GM12878 (cell line): ENCODE measurements at places on chromosomes 2 and 18. TPM values are rescaled to one million over a fixed set of nuclear protein-coding genes. Genes with fewer than 3 reads are reported as not detected.

DNA sequence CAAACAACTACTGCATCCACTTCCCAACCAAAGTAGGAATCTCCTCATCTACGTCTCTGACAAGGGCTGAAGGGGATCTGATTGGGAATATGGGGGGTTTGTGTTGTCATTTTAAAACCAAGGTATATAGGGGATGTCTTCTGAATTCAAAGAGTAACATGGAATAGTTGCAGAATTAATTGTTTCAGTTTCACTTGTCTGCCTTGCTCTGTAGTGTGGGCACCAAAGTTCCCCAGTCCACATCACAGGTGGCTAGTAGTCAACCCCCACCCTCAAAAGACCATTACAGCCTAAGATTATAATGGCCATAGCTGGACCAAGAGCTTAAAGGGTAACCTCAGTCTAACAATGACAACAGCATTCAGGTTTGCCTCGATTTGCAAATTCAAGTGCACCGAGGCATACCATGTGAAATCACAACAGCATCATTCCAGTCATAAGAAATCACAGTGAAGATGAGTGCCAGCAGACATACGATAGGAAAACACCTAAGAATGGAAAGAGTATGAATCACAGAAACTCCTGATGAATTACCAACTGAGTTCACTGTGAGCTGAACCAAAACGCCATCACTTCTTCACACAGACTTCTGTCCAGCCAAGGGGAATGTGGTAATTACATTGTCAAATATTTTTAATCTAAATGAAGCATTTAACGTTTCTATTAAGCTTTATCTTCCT lies 52.4 kb downstream of the MYO5B start:
- no peak for DNase-seq

DNA sequence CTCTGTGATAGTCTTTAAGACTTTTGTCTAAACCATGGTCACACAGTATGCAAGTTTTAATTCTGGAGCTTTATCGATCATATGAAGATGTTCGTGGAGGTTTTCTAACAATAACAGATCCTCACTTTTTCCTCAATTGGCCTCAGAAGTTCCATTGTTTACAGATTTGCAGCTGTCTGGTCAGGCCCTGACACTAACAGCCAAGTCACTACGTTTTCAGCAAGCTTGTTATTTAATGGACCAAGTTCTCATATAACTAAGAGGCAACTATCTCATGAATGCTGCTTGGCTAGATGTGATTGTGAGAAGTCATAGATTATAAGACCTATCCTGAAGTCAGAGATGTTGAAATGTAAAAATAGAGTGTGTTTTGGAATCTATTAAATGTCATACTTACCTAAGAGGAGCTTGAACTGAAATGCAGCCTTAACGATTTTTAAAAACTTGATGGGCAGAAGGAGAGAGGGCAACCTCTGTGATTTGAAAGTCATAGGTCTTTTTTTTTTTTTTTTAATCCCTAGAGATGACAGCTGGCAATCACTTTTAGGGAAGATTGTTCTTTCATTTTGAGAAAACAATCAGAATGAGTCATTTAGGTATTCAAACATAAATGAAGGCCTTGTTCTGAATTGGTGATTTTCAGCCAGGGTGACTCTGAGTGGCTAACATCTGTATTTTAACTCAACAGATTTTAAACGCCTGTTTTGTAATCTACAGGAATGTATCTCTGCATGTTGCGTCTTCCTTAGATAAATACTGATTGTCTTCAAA lies 48.4 kb upstream of the NEMP2 start:
- peak; percentile 45 for DNase-seq

DNA sequence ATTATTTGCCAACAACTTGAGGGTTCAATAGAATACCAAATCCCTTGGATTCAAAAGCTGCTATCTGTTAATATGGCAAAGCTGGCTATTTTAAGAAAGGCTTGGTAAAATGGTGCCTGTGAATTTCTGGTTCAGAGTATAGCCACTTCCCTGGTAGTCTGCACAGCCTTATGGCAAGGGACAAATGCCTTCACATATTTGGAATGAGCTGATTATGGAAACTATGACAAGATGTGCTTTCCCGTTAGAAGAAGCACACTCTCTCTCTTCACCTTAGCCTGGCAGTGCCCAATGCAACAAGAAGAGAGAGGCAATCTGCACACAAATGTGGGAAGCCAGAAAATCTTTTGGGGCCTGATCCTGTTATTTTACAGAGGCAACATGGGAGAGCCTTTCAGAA lies 47.5 kb upstream of the MAP3K20 start:
- no peak for DNase-seq

- DNase-seq, result no peak
Measured at GRCh38 chr18:33577685-33578517, at the start of gene ASXL3. Gene ASXL3 (plus strand): TSS chr18:33578219. CDS start chr18:33578632, 413 bp downstream.

- no peak for DNase-seq
Measured at GRCh38 chr2:127706215-127706990, 5.1 kb downstream of the SFT2D3 start.

DNA sequence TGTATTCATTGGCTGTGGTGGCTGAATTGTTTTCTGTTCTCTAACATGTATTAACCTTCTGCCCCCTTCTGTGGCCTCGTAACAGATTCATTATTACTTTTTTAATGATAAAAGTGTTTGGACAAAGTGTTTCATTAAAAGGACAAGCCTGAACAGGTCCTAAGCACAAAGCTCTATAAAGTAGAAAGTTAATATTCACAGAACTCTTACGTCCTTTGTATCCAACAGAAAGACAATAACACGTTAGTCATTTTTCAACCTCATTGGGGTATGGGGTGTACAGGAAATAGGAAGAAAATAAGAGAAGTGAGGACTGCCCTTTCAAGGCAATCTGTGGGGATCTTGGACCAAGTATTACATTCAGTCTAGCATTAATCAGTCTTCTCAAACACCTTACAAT lies 105.5 kb upstream of the RGPD4 start:
- DNase-seq, result no peak

GRCh38 chr2:235303499-235304291 lies 190.1 kb upstream of the AGAP1 start:
- DNase-seq, result no peak

DNA sequence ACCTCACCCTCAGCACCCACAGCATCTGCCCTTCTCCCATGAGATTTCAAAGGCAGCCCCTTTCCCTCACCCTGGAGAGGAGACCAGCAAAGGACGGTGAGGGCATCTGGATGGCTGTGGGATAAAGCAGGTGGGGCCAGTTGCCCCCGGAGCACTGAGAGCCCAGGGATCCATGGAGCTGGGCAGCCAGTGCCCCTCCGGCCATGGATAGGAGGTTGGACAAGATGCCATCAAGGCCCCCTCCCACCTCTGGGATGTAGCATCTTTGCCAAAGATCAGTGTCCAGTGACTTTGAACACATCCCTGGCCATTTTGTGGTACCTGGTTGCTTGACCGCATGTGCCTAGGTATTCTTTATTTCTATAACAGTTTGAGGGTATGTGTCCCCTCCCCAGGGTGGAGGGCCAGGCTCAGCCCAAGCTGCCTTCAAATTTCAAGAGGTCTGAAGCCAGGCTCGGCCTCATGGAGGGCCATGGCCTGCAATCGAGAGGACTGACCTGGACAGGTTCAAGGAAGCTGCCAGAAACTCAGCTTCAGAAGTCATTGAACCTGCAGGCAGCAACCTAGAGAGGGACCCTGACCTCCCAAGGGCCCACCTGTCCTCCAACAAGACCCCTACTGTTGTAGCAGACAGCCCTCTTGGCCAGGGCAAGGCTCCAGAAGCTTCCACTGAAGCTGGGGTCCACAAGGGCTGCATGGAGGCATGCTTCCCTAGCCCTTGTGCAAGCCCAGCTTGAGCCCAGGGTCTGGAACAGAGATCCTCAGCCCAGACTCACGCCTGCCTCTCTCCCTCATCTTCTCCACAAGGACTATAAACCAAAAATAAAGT lies 55.5 kb upstream of the BIN1 start:
- DNase-seq, result no peak

- DNase-seq, result no peak
Measured at GRCh38 chr2:85485815-85486214, 53.2 kb upstream of the MAT2A start.

GRCh38 chr18:59268721-59269562 lies 4.3 kb downstream of the RAX start:
- no peak for DNase-seq

GRCh38 chr2:200863782-200864175 lies 679 bp downstream of the CLK1 start:
- no peak for DNase-seq

GRCh38 chr2:10400568-10400977 lies 47.6 kb downstream of the ODC1 start:
- peak; percentile 50 for DNase-seq

The PRSS56 gene
- not detected in 2 replicates for total RNA-seq

The RRM2 gene
- 231 and 270 TPM in 2 replicates for total RNA-seq

The SPHKAP gene
- not detected in 2 replicates for total RNA-seq

The SPRED2 gene
- 23.9 and 25.6 TPM in 2 replicates for total RNA-seq

The SLC4A3 gene
- 0.05 TPM in 1 of 2 replicates, not detected in the other for total RNA-seq

The IL1B gene
- total RNA-seq, result 0.64 and 0.72 TPM in 2 replicates

The HOXD13 gene
- total RNA-seq, result not detected in 2 replicates

The C2orf76 gene
- total RNA-seq, result 13.7 and 14.0 TPM in 2 replicates
